Sigmoid colon (tissue), 7 donors: ENCODE measurements at places on chromosomes 11 and 22.
A peak's percentile ranks its signal among the peaks of the same experiment; 100 is the strongest.

DNA sequence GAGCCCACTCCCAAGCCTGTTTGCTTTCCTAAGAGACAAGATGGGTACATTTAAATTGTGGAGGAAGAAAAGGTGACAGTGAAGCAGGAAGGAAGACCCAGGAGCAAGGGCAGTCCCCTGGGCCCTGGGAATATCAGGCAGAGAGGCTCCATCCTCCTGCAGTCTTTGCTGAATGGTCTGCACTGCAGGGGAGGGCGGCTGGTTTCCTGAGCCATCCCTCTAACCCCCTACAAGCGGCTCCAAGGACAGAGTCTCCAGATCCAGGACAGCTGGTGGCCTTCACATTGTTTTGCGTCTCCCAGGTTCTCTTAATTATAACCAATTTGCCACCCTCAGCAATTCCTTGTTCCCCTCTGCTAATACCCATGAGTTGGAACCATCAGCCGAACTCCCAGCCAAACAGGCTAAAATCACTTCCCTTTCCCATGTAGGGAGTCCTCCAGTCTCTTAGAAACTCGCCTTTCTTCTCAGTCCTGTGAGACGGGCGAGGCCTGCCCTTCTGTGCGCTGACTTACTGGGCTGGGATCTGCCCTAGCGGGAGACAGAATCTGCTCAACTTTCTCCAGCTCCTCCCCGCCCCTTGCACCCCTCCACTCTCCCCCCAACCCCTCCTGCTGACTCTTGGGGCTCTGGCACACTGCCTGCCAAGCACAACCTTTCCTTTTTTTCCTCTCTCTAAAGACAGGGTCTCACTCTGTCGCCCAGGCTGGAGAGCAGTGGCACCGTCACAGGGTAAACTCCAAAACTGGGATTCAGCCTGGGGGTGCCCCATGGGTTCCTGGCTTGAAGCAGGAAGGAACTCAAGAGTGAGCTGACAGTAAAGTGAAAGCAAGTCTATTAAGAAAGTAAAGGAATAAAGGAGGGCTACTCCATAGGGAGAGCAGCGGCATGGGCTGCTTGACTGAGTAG is 53.4 kb upstream of the EMID1 start:
- peak; percentile 69 for DNase-seq

- DNase-seq = no peak
Observed at GRCh38 chr22:41330169-41330568, 28.8 kb downstream of the ZC3H7B start.

DNA sequence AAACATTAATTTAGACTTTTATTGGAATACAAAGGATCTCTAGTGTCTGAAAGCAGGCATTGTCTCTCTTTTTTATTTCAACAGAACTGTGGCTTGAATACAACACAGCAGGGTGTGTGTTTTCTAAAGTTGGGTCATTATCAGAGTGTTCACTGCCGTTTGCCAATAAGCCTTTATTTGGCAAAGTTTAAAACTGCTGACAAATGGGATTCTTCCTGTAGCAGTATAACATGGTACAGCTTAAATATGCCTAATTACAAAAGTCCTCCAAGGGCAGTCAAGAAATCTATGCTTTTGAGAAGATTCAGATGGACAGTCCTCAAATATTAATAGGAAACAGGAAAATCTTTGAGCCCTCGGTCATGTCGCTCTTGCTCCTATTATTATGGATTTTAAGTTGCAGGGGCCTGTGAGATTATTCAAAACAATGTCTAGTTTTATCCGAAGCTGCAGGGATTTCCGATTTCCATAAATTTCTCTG is 199.9 kb downstream of the MAML2 start:
- no peak for DNase-seq

DNA sequence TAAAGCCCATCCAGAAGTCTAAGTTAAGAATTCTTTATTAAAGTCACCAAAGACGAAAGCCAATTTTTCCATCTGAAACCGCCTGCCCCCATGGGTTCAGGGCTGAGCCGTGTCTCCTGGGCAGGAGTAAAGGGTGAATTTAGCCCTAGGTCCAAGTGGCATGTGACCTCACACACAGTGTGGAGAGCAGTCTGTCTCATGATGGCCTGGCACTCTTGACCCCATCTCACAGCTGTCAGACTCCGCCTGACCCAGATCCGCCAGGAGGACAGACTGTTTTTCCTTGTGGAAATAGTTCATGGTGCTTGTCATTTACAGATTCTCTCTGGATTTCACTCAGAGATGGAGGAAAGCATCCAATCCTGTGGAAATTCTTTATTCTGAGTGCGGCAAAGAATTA is 109.7 kb downstream of the GALNT18 start:
- no peak for DNase-seq

- DNase-seq = no peak
Observed at GRCh38 chr22:45503816-45504372, 1.2 kb downstream of the FBLN1 start.

- peak; percentile 81 for DNase-seq
Observed at GRCh38 chr11:74311352-74311926, at the start of gene P4HA3. TSS of gene P4HA3 (minus strand) at chr11:74311640. CDS start at chr11:74311611, 29 bp downstream.

GRCh38 chr22:43162412-43163150 is 11.2 kb downstream of the TSPO start:
- no peak for DNase-seq

GRCh38 chr11:15698855-15699254 is 584.1 kb downstream of the INSC start:
- DNase-seq = no peak

DNA sequence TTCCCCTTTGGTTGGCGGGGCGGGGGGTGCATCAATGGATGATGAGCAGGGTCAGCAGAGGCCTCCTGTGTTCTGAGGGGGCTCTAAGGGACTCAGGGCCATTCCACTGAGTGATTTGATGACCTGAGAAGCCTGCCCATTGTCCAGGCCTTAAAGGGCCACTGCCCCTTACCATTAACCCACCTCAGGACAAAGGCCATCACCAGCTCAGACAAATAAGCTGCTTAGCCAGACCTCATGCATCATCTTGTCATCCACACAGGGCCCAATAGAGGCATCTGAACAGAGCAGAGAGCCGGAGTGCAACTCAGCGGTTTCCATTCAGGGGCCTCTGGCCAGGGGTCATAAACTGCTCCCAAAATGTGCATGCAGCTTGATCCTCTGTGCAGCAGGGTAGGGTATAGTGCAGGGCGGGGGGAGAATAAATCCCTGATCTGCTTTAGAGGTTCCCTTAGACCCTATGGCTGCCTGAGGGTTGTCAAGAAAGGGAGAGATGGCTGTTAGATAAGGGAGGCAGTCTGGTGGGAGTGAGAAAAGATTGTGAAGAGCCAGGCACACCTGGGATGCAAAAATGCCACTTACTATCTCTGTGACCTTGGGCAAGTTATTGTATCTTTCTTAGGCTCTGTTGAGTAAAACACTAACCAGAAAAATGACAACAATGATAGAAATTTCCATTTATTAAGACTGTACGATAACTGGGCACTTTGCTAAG is 375.5 kb upstream of the NARS2 start:
- no peak for DNase-seq

DNA sequence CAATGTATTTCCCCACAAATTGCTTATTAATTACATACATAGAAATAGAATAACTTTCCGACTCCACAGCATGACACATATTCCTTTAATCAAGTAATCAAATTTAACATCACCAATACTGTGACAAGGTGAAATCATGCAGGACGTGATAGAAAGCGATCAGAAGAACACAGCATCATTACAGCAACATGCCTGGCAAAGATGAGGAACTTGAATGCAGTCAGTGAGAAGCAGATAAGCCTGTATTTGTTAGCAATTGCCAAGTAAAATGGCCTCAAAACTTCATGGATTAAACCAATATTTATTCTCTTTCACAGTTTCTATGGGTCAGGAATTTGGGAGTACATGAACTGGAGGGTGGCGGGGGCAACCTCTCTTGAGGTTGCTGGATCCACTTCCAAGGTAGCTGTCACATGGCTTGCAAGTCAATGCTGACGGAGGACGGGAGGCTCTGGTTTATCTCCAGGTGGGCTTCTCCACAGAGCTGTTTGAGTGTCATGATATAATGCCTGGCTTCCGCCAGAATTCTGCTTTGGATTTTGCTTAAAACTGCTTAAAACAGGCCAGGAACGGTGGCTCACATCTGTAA is 12.0 kb upstream of the TEAD1 start:
- DNase-seq = no peak

DNA sequence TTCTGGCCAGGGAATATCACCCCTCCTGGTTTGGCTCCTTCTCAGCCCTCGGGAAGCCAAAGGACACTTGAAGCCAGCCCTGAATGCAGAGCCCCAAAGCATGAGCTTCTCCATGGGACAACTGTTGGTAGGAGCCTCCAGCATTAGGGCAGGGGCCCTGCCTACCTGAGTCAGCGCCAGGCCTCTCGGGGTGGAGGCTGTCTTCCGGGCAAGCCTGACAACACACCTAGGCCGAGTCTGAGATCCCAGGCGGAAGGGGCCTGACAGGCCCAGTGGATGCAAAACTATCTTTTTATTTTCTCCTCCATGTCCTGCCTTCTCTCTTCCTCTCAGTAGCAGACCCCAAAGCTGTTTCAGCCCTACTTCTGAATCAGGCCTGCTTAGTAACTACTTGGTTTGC is 27.6 kb downstream of the RCOR2 start:
- no peak for DNase-seq

- DNase-seq = no peak
Observed at GRCh38 chr11:69173925-69174581, 18.3 kb downstream of the SMIM38 start.

DNA sequence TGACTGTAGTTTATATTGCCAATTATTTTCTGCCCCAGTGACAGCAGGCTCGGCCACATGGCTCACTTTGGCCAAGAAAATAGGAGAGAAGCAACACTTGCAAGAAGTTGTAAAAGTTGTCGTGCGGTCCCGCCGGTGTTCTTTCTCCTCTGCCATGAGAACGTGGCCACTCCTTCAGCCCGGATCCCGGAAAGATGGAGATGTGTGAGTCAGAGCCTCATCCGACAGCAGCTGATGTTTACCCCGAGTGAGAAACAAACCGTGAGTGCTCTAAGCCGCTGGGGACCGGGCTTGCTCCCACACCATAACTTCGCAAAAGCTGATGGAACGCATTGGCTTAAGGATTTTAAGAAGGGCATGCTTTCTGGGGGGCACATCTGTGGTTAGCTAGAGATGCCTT is 157.0 kb downstream of the CACNA1I start:
- no peak for DNase-seq

DNA sequence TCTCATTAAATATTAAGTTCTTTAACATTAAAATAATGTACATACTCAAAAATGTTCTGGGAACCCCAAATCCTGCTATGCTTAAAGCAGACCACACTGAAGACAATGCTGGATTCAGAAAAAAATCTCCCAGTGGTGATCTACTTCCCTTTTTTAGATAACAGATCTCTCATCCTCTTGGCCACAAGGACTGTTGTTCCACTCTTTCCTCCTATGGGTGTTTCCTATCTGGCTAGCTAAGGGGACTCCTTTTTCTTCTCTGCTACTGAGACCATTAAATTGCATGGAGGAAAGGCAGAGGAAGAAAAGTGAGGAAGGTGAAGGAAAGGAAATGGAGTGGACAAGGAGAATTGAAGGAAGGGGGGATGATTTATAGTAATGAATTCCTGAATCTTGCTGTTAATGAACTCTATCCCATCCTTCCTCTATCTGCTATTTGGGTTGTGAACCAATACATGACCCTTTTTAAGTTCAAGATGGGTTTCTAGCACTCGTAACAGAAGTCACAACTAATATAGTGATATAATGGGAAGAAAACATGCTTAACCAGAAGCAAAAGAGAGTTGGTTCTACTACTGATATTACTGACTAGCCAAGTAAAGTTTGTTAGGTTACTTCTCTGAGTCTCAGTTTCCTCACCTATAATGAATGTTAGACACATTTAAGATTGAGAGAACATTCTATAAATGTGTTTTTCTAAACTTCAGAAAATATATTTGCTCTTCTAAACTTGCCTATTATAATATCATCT is 53.2 kb downstream of the PIK3C2A start:
- DNase-seq = no peak

GRCh38 chr22:33984211-33984610 is 63.9 kb upstream of the LARGE1 start:
- no peak for DNase-seq

DNA sequence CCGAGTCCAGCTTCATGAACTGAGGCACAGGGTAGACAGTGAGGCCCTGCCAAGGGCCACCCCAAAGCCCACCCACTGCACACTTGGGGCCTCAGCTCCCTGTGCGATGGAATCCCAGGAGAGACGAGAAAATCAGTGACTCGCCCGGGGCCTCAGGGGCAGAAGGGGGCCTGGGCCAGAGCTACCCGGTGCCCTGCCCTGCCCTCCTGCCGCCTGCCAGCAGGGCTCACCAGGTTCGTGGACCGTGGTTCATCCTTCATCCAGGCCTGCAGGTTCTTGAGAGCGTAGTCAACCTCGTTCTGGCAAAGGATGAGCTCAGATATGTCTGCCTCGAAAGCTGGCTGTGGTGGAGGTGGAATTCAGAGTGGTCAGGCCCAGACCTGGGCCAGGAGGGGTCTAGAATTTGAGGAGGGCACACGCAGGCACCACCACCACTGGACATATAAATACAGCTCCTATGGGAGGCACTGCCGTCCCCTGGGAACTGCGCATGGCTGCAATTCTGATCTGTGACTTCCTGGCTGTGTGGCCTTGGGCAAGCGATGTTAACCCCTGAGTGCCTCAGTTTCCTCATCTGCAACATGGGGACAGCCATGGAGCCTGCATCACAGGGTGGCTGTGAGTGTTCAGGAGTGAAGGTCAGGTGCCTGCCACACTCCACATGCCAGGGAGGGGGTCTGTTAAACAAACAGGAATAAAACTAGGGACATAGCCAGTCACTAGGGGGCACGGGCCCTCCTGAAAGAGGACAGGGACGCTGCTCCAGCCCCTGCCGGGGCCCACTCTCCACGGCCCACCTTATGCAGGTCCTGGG is 7.5 kb downstream of the ALDH3B2 start:
- no peak for DNase-seq

DNA sequence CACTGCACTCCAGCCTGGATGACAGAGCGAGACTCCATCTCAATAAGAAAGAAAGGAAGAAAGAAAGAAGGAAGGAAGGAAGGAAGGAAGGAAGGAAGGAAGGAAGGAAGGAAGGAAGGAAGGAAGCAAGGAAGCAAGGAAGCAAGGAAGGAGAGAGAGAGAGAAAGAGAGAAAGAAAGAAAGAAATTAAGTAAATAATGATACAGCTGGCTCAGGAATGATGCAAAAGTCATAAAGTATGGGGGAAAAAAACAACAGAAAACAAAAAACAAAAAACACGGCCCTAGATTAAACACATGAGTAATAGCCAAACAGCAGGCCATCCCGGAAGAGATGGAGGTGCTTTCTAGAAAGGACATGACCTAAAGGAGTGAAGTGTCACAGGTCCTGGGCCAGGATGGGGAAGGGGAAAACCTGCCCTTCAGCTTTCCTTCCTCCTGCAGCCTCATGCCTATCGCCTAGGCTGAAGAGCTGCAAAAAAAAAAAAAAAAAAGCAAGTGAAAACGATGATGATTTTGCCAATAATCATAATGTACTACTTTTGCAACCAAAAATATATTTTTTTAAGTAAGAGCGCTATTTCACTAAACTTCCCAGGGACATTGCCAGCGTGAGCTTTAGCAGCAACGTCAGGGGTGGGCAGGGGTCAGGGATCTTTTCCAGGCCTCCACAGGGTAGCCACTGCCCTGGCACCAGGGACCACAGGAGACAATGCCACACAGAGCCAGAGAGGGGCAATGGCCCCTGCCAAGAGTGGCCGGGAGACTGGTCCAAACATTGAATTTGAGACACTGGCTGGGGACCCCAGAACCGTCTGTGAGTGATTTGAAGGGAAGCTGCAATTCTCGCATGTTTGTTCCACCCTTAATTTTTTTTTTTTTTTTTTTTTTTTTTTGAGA is 28.2 kb upstream of the TMPRSS4 start:
- no peak for DNase-seq
